ENCODE measurements at places on chromosomes 3 and 15.

DNA sequence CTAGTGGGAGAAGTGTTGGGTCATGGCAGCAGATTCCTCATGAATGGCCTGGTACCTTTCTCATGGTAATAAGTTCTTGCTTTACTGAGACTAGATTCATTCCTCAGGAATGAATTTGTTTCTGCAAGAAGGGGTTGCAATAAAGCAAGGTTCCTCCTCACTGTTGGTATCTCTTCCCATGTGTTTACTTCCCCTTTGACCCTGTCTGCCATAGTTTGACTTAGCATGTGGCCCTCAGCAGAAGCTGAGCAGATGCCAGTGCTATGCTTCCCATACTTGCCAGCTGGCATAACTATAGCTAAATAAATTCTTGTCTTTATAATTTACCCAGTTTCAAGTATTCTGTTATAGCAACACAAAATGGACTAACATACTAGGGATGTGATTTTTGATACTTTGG is 163.6 kb upstream of the COL8A1 start:
- DNase-seq = peak; percentile 42

GRCh38 chr15:38508647-38509046 is 54.7 kb downstream of the FAM98B start:
- no peak for DNase-seq

- DNase-seq = peak; percentile 20
Measured at GRCh38 chr3:161070980-161071663, 34.0 kb downstream of the B3GALNT1 start.

DNA sequence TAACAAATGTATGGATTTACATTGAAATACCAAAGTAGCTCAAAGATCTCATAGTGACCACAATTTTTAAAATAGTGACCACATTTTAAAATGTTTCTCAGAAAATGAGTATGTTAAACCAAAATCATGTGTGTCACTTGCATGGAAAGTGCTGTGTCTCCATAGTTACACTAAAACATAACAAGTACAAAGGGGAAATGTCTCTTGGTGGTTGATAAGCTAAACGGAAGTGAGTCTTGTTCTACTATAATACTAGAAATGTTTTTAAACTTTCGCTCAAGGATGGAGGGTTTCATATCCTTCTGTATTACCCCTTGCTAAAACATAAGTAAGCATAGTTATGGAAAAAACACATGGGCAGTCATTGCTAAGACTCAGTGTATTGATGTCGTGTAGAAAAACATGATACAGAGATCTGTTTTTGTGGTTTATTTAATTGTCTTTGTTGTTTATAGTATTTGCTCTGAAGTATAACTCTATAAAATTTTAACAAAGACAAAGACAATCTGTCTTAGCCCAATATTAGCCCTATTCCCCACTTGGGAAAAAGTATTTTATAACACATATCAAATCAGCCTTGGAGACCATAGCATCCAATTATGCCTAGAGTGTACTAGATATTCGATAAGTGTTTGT is 27.0 kb upstream of the DENND4A start:
- DNase-seq = peak; percentile 99

DNA sequence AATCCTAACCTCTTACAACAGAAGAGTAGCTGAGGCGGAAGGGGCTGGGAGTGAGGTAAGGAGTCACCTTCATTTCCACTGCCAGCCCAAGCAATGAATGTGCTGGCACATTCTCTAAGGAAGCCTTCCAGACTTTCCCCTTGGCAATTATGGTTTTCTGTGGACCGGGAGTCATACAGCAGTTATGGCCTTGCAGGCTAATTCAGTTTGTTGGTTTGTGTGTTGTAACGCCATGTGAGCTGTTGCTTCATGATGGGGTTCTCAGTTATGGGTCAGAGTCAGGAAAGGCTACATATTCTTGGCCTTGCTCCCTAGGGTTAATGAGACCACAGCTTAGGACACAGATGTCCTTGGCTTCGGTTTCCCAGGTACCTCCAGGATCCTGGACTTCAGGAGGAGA is 137.0 kb downstream of the ADAMTS17 start:
- DNase-seq = peak; percentile 24

GRCh38 chr3:50160561-50160983 is 5.4 kb downstream of the SEMA3F start:
- no peak for DNase-seq

GRCh38 chr15:101161656-101162055 is 90.2 kb downstream of the CHSY1 start:
- no peak for DNase-seq

- no peak for DNase-seq
Measured at GRCh38 chr15:53251996-53252395, 461.9 kb upstream of the ONECUT1 start.

DNA sequence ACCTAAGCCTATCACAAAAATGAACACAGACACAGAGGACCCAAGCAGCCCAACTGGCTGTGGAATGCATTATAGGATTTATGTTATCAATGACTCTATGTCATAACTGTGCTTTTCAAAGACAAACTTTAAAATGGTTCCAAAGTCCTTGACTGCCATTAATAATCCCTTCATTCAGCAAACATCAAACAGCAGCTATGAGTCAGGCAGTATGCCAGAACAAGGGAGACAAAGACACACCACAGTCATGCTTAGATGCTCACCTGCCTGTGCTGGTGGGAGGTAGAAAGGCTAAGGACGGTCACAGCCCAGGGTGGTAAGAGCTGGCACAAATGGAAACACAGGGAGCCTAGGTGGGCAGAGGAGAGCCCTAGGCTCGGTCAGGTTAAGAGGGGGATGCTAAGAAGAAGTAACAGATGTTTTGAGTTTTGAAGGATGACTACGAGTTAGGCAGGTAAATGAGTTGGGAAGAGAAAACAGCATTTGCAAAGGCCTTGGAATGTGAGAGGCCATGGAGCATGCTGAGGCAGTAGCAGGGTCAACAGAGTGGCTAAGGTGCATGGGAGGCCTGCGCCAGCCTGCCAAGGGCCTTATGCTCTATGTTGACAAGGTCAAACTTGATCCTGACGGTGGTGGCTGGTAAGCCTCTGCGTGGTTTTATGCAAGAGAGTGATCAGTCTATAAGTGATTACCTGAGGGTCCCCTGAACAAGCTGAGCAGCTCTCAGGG is 23.0 kb downstream of the NMNAT3 start:
- DNase-seq = no peak

DNA sequence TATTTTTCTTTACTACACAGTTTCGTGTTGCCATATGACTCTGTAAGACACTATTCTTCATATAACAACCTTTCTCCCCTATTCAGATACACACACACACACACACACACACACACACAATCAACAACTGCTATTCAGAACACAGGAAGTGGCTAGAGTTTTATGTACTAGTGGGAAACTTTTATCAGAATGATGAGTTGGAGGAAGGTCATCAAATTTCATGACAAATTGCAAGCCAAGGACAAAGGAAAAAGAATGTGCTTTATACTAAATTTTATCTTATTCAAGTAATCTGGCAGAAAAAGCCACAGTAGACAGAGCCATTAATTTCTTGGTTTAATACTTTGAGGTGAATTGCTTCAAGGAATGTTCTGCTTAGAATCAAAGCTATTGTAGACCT is 899.8 kb downstream of the ROBO2 start:
- no peak for DNase-seq

DNA sequence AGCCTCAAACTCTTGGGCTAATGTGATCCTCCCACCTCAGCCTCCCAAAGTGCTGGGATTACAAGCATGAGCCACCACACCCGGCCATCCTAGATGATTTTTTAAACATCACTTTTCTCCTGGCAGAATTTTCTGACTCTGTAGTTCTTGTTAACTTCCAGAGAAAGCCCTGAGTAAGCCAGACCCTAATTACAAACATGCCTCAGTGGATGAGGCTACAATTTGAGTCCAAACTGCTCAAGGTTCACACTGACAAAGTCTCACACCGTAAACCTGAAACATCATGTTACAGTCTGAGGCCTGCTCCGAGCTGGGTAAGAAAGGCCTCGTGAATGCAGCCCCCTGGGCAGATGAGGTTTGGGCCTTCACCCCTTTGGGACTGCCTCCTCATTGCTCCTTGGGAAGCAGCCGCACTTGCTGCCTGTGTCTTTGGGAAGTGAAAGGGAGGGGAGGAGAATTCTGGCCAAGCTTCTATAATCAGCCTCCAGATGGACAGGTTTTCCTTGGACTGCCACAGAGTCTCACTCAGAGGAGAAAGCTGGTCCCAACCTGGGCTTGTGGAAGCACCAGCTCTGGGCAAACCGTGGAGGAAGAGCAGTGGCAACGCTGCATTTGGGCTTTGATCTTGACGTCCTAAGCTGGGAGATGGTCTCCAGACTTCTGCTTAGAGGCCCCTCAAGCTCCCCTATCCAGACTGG is 46.0 kb downstream of the CA12 start:
- DNase-seq = no peak

GRCh38 chr3:52046186-52046901 is 10.0 kb downstream of the DUSP7 start:
- DNase-seq = no peak

DNA sequence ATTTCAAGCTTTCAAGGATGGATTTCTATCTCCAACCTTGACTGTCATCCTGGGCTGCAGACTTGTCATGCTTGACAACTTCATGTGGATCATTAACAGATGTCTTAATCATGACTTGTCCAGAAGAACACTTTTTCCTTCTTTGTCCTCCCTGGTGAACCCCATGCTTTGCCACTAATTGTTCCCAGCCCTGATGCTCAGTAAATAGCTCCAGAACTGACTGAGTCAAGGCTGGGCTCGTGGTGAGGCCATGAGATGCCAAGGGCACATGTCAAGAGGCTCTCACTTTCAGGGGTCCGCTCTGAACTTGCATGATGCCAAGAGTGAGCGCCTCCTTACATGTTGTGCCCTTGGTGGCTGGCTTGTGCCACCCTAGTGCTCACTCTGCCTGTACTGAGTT is 48.9 kb upstream of the KY start:
- DNase-seq = no peak

GRCh38 chr15:69731081-69731330 is 278.4 kb downstream of the RPLP1 start:
- no peak for DNase-seq

DNA sequence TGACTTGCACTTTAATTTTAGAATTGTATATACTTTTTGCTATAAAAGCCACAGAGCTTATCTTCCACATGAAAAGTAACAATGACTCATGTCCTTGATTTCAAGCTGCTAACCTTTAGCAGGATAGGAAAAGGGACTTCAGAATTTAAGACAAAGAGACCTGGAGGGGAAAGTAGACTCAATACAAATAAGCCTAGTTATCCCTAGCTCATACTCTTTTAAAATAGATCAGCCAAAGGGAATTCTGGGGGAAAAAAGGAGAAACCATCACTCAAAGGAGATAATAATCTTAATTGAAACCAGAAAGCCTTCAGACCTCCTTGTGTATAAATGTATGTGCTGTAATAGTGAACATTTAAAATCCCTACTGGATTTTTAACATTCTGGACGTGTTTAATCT is 930.3 kb downstream of the NTRK3 start:
- DNase-seq = no peak

- DNase-seq = no peak
Measured at GRCh38 chr3:94544131-94544789, 481.4 kb downstream of the NSUN3 start.

- DNase-seq = peak; percentile 93
Measured at GRCh38 chr15:72237029-72237852, 6.3 kb upstream of the PKM start.

GRCh38 chr15:70252056-70252950 is 154.6 kb upstream of the TLE3 start:
- DNase-seq = no peak

DNA sequence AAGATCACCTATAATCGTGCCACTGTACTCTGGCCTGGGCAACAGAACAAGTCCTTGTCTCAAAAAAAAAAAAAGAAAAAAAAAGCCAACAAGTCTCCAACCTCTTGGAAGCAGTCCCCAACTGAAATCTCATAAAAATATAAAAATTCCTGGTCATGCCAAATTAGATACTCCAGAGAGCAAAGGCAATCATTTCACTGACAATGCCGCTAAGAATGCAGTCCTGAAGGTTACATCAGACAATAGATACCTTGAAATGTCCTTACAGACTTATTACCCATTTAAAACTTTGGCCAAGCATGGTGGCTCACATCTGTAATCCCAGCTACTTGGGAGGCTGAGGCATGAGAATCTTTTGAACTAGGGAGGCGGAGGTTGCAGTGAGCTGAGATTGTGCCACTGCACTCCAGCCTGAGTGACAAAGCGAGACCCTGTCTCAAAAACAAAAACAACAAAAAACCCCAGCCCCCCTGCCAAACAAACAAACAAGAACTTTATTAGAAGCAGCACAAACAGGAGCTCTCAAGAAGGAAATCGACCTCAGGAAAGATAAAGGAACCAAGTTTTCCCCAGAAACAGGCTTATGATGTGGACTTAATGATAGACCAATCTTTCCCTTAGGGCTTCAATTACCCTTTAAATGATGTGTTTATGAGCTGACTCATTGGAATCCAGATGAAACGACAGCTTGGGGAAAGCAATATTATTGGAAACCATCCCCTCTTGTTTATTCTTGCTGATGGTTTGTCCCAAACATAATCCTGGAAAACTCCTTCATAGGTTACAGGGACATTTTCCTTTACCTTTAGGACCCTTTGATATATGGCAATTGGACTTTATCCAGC is 53.1 kb upstream of the XCR1 start:
- no peak for DNase-seq

DNA sequence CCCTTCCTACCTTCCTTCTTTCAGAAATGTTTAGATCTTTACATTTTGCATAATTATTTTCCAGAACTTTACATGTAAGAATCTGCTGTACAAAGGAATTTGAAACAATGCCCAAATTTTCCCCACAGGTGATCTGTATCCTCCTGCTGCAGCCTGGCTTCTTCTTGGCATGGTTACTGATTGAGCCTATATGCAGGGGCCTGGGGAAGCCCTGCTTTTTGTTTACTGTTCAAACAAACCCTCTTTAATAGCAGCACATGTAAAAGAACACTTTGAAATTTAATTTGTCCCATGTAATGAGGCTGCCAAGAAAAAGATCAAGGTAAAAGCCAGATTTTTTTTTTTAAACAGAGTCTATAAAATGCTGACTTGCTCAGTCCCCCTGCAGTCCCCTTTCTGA is 432.2 kb downstream of the TUSC7 start:
- DNase-seq = no peak

GRCh38 chr3:172786036-172786435 is 35.5 kb downstream of the ECT2 start:
- no peak for DNase-seq

DNA sequence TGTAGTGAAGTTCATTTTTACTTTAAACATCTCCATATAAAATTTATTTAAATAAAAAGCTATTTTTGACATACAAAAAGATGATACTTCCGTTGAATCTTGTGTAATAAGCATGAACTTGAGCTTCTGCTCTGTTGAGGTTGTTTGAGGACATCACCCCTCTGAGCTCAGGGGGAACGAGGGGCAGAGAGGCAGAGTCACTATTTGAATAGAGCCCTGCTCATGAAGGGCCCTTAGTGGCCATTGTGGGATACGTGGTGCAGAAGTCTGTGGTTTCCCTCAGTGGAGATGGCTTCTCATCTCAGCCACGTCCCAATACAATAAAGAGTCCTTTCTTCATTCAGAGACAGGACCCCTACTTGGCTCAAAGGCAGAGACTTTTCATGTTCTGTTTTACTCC is 10.6 kb downstream of the CEMIP start:
- DNase-seq = peak; percentile 14

DNA sequence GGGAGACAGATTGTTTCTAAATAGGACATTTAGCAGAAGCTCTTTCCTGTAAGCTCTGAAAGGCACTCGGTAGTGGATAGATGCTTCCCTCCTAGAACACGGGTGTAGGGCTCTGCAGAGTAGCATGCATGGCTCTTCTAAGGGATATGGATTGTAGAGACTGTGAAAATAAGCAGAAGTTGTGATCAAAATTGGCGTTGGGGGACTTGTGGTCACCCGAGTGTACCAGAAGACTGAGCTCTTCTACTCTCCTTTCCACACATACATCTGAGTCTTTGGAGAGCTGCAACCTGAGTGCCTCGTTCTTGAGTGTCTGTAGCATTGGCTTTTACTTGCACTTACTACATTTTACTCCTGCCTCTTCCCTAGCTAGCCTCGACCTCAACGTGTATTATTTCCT is 197.7 kb downstream of the LPP start:
- peak; percentile 62 for DNase-seq

Data from MV-4-11 (cell line).